ENCODE measurements at places on chromosomes 13 and 19.

DNA sequence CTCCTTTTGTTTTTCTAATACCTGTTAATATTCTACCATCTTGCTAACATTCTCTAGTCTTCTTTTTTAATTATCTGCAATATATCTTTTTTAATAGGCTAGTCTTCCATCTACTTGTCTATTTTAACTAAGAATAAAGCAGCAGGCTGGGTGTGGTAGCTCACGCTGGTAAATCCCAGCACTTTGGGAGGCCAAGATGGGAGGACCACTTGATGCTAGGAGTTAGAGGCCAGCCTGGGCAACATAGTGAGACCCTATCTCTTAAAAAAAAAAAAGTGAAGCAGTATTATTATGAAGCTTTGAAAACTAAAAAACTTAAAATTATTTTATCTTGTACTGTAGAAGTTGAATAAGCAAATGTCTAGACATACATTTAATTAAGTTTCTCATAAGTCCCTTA is 3.3 kb downstream of the UTP14C start:
- DNase-seq = no peak

GRCh38 chr19:49801966-49802661 is 11.0 kb downstream of the FUZ start:
- DNase-seq = no peak

DNA sequence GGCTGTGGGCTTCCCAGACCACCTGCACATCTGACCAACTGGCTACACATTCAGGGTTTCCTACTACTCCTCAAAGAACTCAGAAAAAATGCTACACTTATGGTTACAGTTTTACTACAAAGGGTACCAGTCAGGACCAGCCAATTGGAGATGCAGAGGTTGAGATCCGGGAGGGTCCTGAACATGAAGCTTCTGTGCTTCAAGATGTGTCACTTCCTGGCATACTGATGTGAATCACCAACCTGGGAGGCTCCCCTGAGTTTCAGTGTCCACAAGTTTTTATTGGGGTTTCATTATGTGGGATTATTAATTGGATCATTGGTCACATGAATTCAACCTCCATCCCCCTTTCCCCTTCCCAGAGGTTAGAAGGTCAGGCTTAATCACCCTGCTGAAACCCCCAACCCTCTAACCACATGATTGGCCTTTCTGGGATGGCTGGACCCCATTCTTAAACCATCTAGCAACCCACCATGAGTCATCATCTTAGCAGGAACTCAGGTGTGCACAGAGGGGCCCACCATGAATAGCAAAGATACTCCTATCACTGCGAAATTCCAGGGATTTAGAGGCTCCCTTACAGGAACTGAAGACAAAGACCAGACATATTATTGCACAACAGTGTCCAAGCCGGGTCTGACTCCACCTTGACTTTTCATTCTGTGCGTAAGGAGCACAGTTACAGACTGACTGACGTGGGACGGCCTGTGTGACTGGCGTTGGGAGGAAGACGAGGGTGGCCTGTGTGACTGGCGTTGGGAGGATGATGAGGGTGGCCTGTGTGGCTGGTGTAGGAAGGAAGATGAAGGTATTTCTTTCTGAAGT is 90.7 kb downstream of the ATP8A2 start:
- DNase-seq = no peak

- no peak for DNase-seq
Observed at GRCh38 chr13:78227709-78228108, 309.1 kb upstream of the EDNRB start.

DNA sequence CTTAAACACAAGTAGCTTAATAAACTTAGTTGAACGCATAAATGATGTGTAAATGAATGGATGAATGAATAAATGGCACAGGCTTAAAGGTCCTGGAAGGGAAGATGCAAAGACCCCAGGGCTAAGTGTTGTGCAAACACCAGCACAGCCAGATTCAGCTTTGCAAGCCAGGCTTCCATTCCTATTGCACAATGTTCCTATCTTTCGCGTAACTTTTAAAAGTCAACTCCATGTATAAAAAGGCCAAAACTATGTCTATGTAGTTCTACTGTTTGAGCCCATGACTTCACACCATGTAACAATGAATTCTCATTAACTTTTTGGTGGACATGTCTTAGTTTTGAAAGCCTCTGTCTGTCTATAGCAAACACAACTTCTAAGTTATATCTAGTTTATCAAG is 226.0 kb downstream of the NALCN start:
- no peak for DNase-seq

DNA sequence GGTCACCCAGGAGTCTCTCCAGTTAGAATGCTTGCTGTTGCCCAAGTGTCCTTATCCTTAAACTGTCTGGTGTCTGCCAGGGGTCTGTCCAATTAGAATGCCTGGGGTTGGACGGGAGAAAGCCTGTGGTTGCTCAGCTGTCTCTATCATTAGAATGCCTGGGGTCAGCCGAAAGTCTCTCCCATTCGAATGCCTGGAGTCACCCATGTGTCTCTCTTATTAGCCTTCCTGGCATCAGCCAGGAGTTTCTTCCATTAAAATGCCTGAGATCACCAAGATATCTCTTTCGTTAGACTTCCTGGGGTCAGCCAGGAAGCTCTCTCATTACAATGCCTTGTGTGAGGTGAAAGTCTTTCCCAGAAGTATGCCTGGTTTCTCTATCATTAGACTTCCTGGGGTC is 1521.0 kb downstream of the UQCRFS1 start:
- DNase-seq = no peak

DNA sequence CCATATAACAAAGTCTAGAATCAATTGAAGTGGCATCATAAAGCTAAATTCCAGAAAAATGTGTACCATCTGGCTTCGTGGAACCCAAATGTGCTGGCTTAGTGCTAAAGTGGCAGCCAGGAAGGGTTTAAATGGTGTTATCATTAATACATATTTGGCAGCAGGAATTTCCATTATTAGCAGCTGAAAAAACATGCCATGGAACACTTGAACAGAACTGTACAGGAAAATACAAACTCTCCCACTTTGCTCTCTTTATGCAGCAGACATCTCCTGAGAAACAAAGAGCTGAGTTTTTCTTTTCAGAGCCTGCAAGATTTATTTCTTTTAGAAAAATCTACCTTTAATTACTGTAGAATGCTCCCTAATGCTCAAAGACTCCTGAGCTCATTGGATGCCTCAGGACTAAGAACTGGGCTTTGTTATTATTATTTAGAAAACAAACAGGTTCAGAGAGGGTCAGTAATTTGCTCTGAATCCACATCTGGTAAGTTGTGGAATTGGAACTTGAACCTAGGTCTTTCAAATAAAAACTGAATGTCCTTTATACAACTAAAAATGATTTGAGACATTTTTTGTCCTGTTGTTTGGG is 179.0 kb downstream of the LACC1 start:
- DNase-seq = no peak
